Stimulated activated CD8-positive, alpha-beta memory T cell treated with anti-CD3 and anti-CD28 coated beads, Interleukin-15, amount 100 ng/mL, for 48 hours (primary cell): ENCODE measurements at places on chromosomes 7 and 10.

GRCh38 chr10:30589441-30589840, 40.1 kb downstream of the LYZL2 start:
- DNase-seq = no peak

GRCh38 chr7:31067491-31067890, 15.4 kb downstream of the ADCYAP1R1 start:
- no peak for DNase-seq

- no peak for DNase-seq
These were observed 1.4 kb downstream of the FZD1 start for GRCh38 chr7:91265693-91266066.

GRCh38 chr7:124155432-124156022, 122.7 kb upstream of the TMEM229A start:
- no peak for DNase-seq

DNA sequence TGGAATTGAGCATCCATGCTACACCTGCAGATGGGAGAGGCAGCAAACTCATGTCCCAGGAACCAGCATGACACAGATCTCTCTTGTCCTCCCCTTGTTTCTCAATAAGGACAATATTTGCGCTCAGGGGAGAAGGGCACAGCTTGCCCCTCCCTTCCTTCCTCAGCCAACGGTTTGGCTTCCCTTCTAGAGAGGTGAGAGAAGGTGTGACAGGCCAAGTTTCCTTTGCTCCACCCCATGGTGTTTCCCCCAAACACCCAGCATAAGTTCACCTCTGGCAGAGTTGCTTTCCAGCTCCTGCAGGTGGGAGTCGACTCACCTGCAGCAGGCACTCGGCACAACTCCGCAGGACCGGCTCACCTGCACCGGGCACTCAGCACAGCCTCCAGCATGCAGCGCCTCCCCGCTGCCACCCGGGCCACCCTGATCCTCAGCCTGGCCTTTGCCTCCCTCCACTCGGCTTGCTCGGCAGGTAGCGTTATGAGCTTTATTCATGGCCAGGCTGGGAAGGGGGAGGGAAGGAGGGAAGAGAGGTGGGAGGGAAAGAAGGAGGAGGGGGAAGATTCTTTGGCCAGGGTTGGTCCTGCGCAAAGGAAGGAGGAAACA, at the start of the genes ATP6V0A4 and TMEM213:
TSS of gene ATP6V0A4 (minus strand) at position 482 of the 606 bp plus-strand sequence. CDS start 26,949 bp downstream, outside the sequence.
TSS of gene TMEM213 (plus strand) at position 280 of the 606 bp plus-strand sequence. CDS start at position 391, 111 bp downstream.
- DNase-seq = no peak

DNA sequence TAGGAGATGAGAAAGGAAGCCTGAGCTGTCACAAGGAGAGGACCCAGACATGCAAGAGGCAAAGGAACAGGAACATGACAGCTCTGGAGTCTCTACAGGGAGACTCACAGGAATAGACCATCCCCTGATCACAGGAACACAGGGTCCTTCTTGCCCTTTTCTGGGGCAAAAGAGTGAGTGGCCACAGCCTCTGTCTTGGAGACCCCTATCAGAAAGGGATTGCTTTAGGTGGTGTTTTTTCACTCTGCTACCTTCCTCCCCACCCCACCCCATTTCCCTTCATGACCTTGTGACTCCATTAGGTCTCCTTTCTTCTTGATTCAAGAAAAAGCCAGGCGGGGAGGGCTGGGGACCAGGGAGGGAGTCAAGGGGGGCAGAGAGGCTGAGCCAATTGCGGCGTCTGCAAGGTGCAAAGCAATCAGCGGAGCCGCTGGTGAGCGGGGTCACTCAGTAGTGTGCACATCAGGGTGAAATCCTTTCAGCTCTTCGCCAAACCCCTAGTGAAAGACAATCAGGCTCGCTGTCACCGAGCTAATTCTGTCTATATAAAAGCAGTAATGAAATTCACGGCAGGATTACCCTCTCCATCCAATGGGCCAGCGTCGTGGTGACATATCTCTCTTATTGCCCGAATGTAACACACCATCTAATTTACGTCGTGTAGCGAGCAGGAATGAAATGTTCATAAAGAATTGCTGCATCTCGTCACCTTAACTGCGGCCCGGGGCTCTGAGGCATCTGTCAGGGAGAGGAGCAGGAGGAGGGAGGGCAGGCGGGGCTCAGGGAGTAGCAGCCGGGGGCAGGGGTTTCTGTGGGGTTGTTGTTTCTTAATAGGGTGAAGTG, 31.5 kb upstream of the BTRC start:
- DNase-seq = no peak

- DNase-seq = no peak
These were observed 2.4 kb downstream of the KLLN start for GRCh38 chr10:87860816-87861403.

- no peak for DNase-seq
These were observed 43.1 kb upstream of the CTTNBP2 start for GRCh38 chr7:117916309-117916708.

DNA sequence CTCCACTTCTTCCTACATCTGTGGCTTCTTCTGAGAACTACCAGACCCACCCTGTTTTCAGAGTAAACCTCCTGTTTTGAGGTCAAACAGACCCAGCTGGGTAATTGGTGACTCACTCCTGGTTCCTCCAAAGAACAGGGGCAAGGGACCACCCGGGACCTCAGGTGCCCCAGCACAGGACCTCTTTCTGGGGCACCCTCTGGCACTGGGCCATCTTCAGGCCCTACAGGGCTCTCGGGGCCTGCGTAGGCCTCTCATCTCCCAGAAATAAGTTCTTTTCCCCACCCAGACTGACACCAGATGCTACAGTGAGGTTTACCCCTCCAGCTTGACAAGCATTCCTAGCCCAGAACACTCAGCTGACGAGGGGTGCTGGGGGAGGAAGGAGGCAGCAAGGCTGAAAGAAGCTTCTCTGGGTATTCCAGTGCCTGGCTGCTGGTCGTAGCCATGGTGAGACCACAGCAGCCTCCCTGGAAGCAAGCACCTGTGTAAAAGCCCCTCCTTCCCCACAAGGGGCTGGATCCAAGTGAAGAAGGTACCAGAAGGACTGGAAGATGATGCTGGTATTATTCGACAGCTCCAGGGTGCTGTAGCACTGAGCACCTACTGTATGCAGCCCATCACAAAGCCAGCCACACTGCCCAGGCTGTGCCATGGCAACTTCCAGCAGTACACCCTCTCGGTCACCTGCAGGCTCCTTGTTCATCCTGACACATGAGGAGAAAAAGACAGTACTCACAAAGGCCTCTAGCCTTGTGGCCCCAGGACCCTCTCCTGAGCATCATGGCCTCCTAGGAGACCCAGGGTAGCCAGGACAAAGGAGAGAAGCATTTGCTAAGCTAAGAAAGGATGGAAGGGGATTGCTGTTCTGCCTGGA, 47.4 kb downstream of the ALOX5 start:
- peak; percentile 24 for DNase-seq

DNA sequence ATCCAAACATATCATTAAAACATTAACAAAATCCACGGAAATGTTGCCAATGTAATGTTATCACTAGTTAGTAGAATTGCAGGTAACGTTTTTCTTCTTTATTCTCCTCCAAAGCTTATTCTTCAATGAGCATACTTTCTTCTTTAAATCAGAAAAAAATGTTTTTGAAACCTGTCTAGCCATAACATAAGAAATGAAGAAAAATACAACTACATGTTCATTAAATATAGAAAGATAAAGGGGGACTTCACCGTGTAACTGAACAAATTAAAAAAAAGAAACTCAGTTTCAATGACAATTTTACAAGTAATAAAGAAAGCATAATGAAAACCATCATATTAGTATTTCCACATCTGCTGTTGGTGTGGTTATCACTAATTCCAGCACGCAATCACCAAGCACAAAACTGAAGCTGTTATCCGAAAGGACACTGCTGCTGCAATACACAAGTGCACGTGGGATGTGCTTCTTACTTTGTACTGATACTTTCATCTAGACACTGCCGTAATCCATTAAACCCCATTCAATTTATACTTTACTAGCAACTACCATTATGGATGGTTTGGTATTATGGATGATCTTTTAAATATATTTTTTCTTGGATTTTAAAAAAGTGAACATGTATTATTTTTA, 9.6 kb downstream of the ESYT2 start:
- DNase-seq = no peak

- no peak for DNase-seq
These were observed 44.4 kb upstream of the COMMD3 start for GRCh38 chr10:22271786-22272185.

DNA sequence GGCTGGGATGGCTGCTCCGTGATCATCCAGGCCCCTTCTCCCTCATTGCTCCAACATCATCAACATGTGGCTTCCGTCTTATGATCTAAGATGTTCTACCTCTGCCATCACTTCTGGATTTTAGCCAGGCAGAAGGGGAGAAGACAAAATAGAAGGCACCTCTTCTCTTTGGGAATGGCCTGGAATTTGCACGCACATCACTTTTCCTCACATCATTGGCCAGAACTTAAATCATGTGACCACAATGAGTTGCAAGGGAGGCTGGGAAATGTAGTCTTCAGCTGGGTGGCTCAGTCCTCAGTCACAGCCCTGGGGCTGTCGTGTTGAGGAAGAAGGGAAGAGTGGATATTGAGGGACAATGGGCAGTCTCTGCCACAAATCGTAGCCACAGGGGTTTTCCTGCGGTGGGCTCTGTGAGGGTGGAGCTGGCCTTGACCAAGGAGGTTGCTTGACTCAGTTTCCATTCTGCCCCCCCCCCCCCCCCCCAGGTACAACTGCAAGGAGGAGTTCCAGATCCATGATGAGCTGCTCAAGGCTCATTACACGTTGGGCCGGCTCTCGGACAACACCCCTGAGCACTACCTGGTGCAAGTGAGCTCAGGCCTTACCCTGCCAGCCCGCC, 50.3 kb downstream of the PALD1 start:
- DNase-seq = no peak

GRCh38 chr7:36639826-36640225, 84.5 kb downstream of the AOAH start:
- DNase-seq = peak; percentile 8

- DNase-seq = no peak
These were observed 166.3 kb downstream of the RNF133 start for GRCh38 chr7:122532406-122533269.

DNA sequence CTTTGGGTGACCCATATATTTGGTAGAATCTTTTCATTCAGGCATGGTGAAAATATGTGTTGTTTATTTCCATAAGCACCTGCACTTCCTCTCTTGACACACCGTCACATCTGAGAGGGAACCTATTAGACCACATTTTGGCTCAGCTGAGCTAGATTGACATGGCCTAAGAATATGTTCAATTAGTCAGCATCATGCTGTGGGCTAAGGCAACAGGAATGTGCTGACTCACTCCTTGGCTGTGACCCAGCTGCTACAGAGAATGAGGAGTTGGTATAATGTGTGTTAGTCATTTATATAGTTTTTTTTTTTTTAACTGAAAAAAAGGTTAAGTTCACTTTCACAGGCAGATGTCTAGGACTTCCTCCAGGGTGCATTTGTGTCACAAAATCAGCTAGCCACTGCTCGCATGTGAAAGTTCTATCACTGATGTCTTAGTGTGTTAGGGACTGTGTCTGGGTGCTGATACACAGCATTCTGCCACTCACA, 180.6 kb downstream of the SEMA3E start:
- DNase-seq = no peak

- DNase-seq = no peak
These were observed 16.0 kb downstream of the MYOZ1 start for GRCh38 chr10:73625004-73625883.

- no peak for DNase-seq
These were observed 27.3 kb downstream of the SLC18A2 start for GRCh38 chr10:117268258-117268657.
